Stimulated activated CD8-positive, alpha-beta memory T cell treated with anti-CD3 and anti-CD28 coated beads, Interleukin-4, amount 100 ng/mL, for 24 hours (primary cell): ENCODE measurements at places on chromosomes 2 and 18.

GRCh38 chr18:10500038-10500437 is 25.8 kb upstream of the NAPG start:
- DNase-seq = no peak

GRCh38 chr18:59821983-59822382 is 77.8 kb upstream of the PMAIP1 start:
- DNase-seq = no peak

GRCh38 chr2:41827354-41827971 is 220.4 kb upstream of the PKDCC start:
- no peak for DNase-seq

GRCh38 chr2:104746858-104747257 is 107.1 kb upstream of the POU3F3 start:
- DNase-seq = no peak

DNA sequence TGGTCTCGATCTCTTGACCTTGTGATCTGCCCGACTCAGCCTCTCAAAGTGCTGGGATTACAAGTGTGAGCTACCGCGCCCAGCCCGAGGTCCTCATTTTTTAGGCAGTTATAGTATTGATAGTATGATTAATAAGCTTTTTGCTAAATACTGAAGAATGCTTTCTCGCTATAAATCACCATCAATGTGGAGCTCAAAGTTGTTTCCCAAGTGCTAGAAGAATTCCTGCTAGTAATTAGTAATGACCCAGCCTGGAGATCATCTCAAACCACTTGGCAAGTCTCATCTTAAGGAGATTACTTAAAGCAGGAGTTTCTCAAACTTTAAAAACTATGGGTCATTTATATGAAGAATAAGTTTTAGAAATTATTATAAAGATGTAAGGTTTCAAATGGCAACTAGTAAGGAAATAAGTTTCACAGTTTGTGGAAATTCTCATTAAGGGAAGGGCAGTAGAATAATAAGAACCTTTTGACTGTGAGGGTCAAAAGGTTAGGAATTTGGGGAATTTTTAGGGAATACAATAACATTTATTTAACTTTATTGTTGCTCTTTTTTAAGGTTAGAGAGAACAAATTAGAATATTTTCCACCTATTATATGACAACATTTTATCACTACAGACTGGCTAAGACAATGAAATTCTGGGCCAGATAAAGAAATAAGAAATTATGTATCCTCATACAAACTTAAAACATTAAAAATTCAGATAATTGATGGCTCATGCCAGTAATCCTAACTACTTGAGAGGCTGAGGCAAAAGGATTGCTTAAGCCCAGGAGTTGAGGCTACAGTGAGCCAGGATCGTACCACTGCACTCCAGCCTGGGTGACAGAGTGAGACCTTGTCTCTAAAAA is 148.6 kb upstream of the MAP3K20 start:
- no peak for DNase-seq

- DNase-seq = no peak
Observed at GRCh38 chr2:43221124-43221762, 5.2 kb downstream of the ZFP36L2 start.

DNA sequence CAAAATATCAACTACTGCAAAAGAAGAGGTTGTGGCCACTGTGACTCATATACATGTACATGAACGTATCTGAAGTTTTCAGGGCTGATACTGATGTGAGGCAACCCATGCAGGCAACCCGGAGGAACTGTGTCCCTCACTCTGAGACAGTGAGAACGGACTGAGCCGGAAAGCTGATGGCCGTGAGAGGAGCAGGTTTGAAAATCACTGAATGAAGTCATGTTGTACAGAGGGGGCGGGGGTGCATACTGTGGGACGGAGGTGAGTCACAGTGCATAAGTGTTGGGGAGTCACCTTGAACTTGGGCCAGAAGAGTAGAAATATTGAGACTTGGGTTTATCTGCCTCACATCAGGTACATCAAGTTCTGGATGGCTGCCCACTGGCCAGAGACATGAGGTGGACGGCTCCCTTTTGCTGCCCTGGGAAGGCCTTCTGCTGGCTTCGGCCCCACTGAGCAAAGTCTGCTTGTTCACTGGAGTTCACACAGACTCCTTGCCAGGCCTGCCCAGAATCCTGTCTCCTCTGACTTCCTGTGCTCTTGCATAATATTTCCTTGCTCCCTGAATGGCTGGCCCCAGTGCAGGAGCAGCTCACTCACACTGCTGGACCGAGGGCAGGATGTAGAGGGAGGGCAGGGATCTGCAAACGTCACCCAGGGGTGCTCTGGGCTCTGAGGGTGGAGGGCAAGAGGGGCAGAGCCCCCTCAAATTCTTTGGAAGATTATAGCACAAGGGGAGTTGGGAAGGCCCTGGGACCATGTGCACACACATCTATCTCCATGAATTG is 18.1 kb downstream of the EPAS1 start:
- no peak for DNase-seq

DNA sequence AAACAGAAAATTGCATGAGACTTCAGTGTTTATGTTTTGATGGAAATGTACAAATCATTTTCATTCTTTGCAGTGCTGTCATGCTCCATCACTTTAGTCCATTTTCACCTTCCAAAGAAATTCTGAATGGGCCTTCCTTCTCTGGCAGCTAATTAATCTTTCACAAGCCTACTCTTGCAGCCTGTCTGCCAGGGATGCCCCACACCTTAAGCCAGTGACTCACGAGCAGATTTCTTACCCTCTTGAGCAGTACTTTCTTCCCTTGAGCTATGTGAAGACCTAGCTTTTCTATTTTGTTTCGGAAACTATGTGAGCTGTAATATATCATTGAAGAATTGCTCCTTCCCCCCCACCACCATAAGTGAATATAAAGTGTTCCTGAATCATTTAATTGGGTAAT is 404.3 kb upstream of the VWC2L start:
- DNase-seq = no peak

DNA sequence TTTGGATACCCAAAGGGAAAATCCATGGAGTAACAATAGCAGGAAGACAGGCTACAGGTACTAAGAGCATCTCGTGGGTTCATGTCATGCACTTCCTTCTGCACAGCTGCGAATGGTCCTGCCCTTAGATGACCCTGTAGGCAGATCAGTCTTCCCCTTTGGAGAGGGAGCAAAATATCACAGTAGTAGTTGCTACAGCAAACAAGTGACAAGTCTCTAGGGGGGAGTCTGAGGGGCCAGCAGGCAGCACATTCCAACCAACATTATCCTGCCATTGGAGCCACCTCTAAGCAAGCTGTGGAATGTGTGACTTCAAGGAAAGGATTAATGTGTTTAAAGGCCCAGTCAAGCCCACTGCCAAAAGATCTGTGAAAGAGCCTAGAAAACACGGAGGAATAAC is 273.2 kb upstream of the PARD3B start:
- DNase-seq = no peak

GRCh38 chr2:64698177-64698643 is 44.5 kb upstream of the SERTAD2 start:
- no peak for DNase-seq

- no peak for DNase-seq
Observed at GRCh38 chr2:162085090-162085891, 11.3 kb upstream of the DPP4 start.

- no peak for DNase-seq
Observed at GRCh38 chr18:5628512-5629255, 84.9 kb upstream of the EPB41L3 start.

DNA sequence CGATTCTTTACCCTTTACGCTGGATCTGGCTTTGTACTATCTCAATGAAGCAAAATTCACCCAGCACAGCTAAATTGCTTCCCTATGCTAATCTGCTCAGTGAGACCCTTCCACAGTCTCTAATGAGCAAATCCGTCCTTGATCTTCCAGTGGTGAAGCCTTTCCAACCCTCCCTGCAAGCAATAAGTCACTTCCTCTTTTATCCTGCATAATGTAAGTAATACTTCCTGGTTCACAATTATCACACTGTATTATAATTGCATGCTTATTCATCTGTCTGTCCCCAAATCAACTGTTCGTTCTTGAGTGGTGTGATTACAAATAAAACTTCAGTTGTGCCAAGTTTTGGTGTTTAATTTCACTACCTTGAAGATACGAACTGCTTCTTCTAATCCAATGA is 404.0 kb downstream of the ADCYAP1 start:
- no peak for DNase-seq

DNA sequence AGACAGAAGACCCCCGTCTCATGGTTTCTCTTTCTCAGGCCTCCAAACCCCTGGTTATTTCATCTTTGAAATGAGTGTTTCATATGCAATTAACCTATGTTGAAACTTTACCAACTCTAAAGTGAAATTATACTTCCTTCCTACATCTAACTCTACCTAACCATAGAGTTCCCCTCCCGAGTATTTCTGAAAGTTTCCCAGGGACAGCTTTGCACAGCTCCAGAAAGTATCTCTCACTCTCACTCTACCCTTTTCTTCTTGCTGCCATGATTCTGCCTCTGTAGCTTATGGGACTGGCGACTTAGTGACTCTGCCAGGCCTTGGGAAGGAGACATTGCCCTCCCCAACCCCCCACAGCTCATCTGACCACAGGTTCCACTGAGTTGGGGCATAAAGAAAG is 107.9 kb downstream of the B3GNT2 start:
- no peak for DNase-seq

- no peak for DNase-seq
Observed at GRCh38 chr2:96265349-96265839, 403 bp downstream of the TMEM127 start.

DNA sequence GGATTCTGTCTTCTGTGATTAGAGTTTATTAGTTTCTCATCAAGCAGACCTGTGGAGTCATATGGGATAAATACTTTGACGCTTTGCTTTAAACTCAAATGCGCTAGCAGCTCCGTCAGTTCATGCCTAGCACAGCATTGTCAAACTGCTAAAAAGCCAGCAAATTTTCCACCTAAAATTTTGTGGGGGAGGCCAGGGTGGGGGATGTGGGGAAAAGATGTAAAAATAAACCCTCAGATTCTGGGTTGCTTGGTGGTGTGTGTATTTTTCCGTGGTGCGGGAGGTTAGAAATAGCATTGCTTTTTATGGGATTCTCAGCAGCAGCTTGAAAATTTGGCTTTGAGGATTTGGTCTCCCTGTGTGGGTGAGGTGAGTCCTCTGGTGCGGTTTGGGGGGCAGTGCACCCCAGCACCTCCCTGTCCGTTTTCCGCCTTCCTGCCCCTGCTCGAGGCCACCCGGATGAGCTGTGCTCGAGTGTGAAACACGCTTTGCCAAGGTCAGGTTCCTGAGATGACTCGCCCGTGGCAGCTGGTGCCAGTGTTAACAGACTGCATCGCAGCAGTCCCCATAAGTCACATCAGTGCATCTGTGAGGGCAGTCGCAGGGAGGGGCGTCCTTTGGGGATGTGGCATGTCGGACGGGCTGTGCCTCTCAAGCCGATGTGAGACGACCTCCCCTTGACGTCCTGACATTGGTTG is 65.9 kb downstream of the LDLRAD4 start:
- no peak for DNase-seq

DNA sequence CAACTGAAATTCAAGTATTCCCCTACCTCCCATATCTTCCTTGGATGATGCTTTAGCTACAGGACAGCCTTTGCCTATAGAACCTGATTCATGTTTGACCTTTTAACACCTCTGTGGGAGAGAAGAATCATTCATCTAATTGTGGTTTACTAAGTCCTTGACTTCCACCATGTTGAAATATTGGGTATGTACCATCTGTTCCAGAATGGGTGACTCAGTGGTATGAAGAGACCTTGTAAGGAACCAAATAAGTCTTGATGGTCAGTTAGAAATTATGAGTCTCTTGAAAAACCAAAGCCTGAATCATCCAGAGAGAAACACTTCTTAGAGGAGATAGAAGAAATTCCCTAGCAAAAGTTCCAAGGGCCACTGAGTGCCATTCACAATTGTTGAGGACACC is 27.5 kb downstream of the STAMBP start:
- DNase-seq = no peak

GRCh38 chr2:231743376-231744116 is 35.2 kb downstream of the PTMA start:
- no peak for DNase-seq

DNA sequence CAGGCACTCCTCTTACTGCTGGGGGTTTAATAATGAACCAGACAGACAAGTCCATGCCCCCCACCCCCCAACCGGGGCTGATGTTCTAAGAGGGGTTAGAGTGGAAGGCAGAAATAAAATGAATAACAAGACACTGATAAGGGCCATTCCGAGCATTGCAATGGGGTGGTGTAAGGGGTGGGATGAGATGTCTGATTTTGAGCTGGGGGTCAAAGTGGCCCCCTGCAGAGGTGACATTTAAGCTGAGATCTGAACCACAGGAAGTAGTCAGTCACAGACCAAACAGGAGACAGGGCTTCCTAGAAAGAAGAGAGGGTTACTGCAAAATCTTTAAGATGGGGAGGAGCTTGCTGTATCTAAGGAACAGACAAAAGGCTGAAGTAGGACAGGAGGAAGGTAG is 180.6 kb upstream of the SH3BP4 start:
- no peak for DNase-seq

DNA sequence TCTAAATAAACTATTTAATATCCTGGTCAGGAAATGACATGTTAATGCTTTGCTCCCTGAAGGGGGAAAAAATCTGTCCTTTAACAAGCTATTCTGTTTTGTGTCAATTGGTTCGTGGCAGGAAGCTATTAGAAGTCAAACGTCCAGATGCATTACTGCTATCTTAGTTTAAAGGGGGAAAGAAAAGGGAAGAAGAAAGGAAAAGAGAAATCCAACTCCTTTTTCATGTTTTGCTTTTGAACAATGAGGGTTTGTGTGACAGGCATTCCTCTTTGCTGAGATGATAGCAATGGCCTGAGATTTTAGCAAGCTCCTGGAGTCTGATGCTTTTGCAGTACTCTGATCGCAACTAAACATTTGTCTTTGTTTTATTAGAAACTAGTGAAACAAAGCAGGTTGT is 24.6 kb downstream of the TRIB2 start:
- no peak for DNase-seq

- no peak for DNase-seq
Observed at GRCh38 chr2:12717191-12718014, 667 bp downstream of the TRIB2 start.
